ENCODE measurements at places on chromosomes 2 and 18. TPM values are rescaled to one million over a fixed set of nuclear protein-coding genes. Genes with fewer than 3 reads are reported as not detected.

DNA sequence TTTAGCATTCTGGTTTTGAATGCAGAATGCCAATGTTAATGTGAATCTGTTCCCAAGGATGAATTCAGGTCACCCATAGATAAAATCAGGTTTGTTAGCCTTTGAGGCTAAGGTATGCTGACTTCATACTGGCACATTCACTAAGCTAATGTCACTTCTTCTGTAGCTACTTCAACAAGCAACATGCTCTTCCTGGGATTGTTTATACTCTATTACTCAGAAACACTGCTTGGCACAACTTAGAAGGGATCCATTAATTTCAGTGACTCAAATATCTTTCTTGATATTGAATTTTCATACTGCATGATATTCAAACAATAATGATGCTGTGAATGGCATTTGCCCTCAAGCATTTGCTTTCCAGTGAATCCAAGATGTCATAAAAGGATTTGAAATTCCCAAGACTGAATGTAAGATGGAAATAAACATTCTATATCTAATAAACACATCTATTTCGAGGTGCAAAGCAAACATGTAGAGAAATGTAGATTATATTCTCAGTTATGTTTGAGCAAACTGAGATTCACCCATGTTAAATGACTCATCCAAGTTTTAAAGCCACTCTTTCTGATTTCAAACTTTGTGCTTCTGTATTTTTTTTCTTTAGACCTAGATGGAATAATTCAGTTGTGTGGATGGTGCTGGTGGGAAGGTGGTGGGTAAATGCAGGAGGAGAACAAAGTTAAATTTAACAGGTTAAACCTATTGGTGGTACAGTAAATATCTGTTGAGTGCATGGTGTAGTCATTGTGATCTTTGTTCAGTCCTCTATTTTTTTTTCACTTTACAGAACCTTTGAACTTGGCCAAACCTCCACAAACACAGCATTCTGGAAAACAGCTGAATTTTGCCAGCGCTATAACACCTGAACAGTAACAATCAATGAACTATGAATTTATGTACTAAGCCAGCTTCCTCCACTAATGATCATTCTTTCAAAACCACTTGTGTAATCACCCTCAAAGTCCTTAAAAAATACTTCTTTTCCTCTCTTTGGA, 162.1 kb upstream of the XIRP2 start:
- DNase-seq: no peak

DNA sequence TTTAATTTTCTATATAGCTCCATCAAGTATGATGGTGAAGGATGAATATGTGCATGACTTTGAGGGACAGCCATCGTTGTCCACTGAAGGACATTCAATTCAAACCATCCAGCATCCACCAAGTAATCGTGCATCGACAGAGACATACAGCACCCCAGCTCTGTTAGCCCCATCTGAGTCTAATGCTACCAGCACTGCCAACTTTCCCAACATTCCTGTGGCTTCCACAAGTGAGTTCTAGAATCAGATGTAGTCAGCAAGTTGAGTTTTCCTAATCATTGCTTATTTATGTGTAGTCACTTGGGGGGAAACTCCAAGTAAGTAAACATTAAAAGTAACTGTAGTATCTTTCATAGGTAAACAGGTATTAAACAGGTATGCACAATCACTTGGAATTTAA, 24.8 kb downstream of the SMAD4 start:
- no peak for DNase-seq

Gene MC5R
- not detected for polyA plus RNA-seq

Gene TEX44
- polyA plus RNA-seq: not detected

- no peak for DNase-seq
These were observed 52.5 kb downstream of the SATB2 start for GRCh38 chr2:199405241-199405640.

Gene NDUFV2
- 124 TPM for polyA plus RNA-seq

DNA sequence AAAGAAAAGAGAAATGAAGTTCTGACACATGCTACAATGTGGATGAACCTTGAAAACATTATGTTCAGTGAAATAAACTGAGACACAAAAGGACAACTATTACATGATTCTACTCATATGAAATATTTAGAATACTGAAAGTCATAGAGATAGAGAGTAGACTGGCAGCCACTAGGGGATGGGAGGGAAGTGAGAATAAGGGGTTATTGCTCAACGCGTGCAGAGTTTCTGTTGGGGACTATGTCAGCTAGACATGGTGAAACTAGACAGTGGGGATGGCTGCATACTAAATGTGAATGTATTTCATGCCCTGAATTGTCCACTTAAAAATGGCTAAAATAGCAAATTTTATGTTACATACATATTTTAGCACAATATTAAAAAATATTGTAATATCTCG, 108.7 kb upstream of the ATL2 start:
- DNase-seq: no peak

DNA sequence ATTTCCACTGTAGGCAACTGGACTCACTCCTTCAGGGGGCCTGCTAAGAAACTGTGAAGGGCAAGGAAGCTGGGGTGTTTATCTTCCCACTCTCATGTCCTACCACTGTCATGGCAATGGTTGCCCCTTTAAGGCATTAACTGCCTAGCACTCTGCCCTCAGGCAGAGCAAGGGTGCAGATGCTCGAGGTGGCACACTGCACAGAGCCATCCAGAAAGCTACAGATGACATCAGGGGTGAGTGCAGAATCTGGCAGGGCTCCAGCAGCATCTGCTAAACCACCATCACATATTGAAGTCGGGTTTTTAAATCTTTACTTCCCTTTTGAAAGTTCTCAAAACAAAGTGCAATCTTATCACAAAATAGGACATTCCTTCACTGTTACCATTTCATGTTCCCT, 75.4 kb downstream of the RAPGEF4 start:
- DNase-seq: no peak

- no peak for DNase-seq
These were observed 563.2 kb upstream of the NRP2 start for GRCh38 chr2:205119136-205119535.
